ENCODE measurements at places on chromosomes 11 and 22.

GRCh38 chr22:50243685-50244419, 971 bp downstream of the TUBGCP6 start:
- DNase-seq, result no peak

GRCh38 chr22:38491707-38492348, 14.3 kb downstream of the DDX17 start:
- no peak for DNase-seq

GRCh38 chr11:64203421-64204079, 3.0 kb upstream of the FERMT3 start:
- DNase-seq, result no peak

DNA sequence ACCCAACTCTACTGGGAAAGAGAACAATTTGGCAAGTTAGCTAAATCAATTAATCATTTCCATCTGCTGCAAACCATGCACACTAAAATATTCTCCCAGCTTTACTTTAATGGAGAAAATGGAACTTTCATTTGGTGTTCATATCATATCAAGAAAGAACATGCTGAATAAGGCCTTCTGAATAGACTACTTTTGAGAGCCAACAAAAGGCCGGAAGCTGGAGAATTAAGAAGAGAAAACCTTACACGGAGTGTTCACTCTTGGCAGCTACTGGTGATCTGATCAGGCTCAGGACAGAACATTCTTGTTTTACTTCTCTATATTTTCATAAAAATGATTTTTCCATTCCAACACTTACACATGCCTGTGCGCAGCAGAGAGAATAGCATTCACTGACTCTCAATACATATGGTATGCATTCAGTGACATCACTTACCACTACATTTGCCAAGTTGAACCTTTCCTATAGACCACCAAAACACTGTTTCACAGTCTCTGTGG, 165.3 kb downstream of the TTC28 start:
- no peak for DNase-seq

GRCh38 chr11:70146895-70147520, 56.1 kb upstream of the FADD start:
- no peak for DNase-seq

- DNase-seq, result no peak
These were observed 5.1 kb upstream of the CLCF1 start for GRCh38 chr11:67378544-67378943.

DNA sequence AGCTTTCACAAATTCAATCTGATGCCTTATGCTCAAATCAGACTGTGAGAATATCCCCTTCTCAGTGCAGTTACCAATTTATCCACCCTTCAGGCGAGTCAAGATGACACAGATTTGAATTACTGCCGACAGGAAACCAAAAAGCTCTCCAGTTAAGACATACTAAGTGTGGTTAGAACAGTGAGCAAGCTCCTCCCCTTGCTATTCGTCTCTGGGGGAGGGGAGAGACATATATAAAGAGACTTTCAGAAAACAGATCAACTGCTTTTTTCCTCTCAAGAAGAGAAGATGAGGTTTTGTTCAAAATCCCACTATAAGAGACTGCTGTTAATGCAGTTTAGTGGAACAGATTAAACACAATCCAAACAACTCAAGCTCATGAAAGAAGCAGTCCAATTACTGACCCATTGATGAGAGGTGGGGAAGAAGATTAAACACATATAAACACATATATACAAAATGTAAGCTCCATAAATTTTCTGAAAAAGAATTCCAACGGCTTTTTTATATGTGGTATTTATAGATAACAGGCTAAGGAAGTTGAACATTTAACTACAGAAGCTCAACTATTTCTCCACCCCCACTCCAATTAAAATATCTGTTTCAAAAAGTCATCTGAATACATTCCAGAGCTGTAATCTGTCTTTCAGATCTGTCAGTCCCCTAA, 102.7 kb downstream of the MRTFA start:
- peak; percentile 82 for DNase-seq

GRCh38 chr11:111870113-111870512, 1.3 kb downstream of the ALG9 start:
- no peak for DNase-seq

GRCh38 chr11:12389676-12390657, 12.6 kb downstream of the PARVA start:
- no peak for DNase-seq

DNA sequence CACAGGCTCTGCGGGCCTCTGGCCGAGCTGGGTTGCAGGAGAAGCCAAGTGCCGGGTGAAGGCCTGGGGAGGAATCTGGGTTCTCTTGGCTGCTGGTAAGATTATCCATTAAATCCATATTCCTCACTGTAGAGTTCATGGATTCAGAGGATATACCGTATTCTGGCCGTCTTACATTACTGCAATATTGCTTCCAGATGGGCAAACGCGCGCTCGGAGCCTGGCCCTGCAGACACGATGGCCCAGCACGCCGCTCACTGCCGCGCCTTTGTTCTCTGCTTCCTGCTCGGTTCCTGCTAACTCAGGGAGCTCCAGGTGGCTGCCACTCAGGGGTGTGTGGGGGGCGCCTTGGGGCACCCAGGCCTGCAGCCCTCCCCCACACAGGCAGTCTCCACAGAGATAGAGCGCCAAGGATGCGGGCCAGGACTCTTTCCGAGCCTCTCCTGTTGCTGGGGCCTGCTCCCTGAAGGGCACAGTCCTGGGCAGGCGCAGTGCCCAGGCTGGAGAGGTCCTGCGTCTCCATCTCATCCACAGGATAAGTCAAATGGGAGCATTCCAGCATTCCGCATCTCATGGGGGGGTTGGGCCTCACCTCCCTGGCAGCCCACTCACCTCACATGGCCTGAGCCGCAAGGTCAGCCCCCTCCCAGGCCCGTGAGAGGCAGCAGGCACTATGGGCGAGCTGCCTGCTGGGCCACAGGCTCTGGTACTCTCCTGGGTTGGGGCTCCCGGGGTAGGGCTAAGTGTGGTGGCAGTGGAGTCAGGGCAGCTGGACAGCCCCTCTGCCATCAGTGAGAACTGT, 14.1 kb upstream of the KCNQ1OT1 start:
- DNase-seq, result no peak

DNA sequence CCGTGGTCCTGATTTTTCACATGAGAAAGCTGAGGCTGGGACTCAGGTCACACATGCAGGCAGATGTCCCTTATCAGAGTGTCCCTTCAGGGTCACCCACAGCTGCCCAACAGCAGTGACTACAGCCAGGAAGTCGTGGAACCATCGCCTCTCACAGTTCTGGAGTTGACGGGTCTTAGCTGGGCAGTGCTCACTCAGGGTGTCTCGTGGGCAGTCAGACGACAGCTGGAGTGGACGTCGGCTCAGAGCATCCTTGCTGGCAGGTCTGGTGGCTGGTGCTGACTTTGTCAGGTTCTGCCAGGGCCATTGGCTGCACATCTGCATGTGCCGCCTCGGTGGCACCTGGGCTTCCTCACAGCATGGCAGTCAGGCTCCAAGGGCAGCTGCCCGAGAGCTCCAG, 35.6 kb upstream of the TH start:
- DNase-seq, result no peak

GRCh38 chr11:2924381-2924780, 4.8 kb downstream of the PHLDA2 start:
- no peak for DNase-seq

- no peak for DNase-seq
These were observed 8.6 kb downstream of the GRIA4 start for GRCh38 chr11:105618343-105618955.

GRCh38 chr11:113859665-113860064, 15.7 kb downstream of the USP28 start:
- no peak for DNase-seq

- no peak for DNase-seq
These were observed 3.9 kb upstream of the NUP160 start for GRCh38 chr11:47852053-47852452.

- no peak for DNase-seq
These were observed 390.0 kb downstream of the NTM start for GRCh38 chr11:131760091-131761061.

Data from GM13977 (cell line).